T47D (cell line): ENCODE measurements at places on chromosomes 4 and X.
A peak's percentile ranks its signal among the peaks of the same experiment; 100 is the strongest.

GRCh38 chr4:153333874-153334273, 10.6 kb upstream of the MND1 start:
- DNase-seq = no peak

- no peak for DNase-seq
Observed at GRCh38 chr4:159142241-159142640, 39.4 kb downstream of the RAPGEF2 start.

- DNase-seq = peak; percentile 34
Observed at GRCh38 chr4:176002007-176002613, 63.5 kb upstream of the WDR17 start.

- DNase-seq = no peak
Observed at GRCh38 chrX:149510386-149510785, 5.3 kb upstream of the IDS start.

- no peak for DNase-seq
Observed at GRCh38 chrX:54826598-54826997, 19.1 kb downstream of the MAGED2 start.

GRCh38 chr4:153950100-153950979, 161.5 kb upstream of the SFRP2 start:
- DNase-seq = no peak

DNA sequence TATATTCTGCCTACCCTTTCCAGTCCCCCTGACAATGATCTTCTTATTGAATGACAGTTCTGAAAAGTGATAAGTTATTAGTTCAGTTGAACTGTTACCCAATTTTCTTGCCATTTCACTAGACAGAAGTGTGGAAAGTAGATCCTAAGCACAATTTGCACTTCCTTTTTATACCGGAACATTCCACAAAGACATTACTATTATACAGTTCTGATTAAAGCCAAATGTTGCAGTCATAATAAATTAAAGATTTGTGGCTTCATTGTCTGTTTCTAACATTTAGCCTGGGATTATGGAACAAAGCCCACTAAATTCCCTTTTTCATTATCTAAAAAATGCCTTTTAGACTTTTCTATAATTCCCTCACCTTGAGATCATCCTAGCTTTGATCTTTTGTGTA, 13.8 kb downstream of the SH3BGRL start:
- DNase-seq = no peak

GRCh38 chr4:26000274-26000950, 86.4 kb downstream of the SMIM20 start:
- no peak for DNase-seq

DNA sequence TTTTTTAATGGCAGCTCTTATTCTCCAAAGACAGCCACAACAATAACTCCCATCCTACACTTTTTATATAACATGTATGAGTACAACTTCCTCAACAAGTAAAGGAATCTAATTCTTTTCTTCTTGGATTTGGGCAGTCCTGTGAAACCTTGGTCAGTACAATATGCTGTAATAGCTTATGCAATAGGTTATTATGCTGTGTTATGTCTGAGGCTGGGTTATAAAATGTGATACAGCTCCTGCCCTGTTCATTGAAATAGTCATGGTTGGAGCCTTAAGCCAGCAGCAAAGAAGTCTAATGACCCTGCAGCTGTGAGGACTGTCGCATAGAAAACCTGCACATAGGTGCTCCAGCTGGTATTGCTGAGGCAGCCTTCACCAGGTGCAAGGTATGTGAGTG, 215.8 kb upstream of the RASGEF1B start:
- DNase-seq = no peak

- no peak for DNase-seq
Observed at GRCh38 chrX:150504397-150505182, 63.8 kb upstream of the MTM1 start.

DNA sequence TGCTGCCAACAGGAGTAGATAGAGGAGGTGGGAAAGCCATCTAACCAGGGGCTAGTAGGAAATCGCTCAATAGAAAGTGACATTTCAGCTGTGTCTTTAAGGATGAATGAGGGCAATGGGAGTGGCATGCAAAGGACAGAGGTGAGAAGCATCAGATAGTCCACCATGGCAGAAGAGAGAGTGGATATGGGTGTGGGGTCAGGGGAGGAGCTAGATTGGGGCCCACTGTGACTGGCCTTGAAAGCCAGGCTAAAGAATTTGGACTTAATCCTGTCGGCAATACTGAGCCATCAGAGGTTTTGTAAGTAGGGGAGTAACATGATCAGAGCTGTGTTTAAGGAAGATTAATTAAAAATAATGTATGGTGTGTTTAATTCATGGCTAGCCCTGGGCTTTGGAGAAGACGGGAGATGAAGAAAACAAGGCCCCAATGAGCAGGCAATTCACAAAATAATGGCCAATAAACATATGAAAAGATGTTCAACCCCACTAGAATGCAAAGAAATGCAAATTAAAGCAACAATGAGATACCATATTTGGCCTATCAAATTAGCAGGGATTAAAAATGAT, 98.1 kb upstream of the PJA1 start:
- DNase-seq = no peak

DNA sequence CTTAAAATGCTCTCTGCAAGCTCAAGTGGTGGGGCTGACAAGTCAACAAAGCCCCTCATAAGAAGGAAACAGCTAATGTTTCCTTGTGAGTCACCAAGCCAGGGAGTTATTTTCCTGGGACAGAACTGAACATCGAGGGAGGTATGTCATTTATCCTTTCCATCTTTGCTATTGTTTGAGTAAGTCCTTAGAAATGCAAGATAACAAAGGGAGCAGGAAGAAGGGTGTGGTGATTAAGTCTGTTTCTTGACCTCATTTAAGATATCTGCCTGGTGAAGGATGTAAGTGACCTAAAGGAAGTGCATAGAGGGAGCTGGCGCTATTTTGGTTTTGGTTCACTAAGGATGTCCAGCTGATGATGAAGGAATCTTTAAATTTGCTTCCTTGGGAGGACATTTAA, 39.9 kb downstream of the ATG4A start:
- DNase-seq = no peak

DNA sequence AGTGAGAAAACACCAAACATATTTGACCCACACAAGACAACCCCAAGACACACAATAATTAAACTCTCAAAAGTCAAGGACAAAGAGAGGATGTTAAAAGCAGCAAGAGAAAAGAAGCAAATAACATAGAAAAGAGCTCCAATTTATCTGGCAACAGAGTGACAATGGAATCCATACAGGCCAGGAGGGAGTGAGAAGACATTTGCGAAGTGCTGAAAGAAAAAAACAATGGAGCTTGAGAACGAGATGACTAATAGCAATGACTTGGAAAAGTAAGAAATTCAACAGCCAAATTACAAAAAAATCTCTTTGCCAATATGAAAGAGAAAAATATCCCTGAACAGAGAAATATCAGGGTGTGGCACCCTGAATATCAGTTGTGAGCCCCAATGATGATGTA, 61.6 kb downstream of the MAD2L1 start:
- no peak for DNase-seq

- no peak for DNase-seq
Observed at GRCh38 chr4:108828620-108829019, 65.8 kb upstream of the ETNPPL start.

DNA sequence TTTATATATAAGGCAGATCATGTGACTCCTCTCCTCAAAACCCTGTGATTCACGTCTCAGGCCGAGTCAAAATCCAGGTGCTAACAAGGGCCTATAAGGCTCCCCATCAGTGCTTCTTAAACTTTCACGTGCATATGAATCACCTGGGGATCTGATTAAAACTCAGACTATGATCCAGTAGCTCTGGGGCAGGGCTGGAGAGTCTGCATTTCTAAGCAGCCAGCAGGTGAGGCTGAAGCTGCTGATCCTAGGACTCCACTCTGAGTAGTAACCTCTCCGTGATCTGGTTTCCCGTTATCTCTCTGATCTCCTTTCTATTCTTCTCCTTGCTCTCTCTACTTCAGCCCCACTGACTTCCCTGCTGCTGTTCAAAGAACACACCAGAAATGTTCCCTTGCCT, 252.4 kb upstream of the RPS6KA3 start:
- DNase-seq = no peak

DNA sequence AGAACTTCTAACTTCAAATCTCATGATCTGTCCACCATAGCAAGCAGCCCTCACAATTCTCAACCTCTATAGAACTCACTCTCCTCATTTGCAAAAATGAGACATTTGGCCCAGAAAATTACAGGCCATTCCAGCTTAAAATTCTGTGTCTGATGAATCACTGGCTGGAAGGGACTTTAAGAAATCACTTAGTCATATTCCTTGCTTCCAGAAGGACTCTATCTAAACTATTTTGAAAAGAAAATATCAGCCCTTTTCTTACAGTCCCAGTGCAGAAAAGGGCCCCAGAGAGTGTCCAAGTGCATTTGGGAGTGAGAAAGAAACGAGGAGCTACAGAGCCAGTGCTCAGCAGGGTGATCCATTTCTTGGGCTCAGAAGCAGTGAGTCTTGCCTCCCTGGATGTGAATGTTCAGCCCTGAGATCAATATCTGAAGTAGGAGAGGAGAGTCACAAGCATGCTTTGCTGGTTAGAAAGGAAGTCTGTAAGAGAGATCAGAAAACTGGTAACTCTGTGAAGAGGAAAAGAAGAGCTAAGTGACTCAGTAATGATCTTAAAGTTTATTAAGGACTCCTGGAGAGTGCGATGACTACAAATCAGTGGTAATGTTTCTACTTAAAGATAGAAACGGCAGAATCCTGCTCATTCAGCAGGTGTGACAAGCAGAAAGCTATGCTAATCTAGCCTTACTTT, 139.8 kb downstream of the PALLD start:
- no peak for DNase-seq

- no peak for DNase-seq
Observed at GRCh38 chr4:99029852-99030251, 34.3 kb downstream of the METAP1 start.

- no peak for DNase-seq
Observed at GRCh38 chrX:114903618-114904017, 113.8 kb downstream of the IL13RA2 start.

DNA sequence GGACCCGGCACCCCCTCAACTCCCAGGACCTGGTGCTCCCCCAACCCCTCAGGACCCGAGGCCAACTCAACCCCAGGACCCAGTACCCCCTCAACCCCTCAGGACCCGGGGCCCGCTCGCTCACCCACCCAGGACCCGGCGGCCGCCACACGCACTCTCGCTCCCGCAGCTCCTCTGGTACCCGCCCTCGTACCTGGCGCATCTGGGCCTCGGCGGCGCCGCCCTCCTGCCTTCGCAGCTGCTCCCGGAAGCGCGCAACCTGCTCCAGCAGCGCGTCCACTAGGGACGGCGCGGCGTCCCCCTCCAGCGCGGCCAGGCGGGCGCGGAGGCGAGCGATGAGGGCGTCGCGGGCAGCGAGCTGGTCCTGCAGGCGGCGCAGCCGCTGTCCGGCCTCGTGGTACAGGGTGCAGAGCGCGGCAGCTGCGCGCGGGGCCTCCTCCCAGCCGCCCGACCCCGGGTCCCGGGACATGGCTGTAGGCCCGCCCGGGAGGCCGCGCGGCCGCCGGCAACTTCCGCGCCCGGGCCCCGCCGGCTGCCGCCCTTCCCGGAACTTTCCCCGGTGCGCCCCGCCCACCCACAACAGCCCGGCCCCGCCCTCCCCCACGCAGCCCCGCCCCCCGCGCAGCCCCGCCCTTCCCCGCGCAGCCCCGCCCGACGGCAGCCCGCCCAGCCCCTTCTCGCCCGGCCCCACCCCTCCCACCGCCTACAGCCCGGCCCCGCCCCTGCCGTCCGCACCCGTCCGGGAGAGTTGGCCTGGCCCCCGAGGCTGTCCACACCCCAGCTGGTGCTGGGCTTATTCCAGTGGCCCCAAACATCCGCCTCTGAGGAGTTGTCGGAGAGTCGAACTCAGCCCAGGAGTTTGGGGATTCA, at the start of gene TNIP2:
TNIP2 (minus strand) TSS at position 516 of the 870 bp plus-strand sequence; CDS start at position 469, 47 bp downstream.
- DNase-seq = peak; percentile 89

GRCh38 chr4:168831919-168832762, 177.9 kb downstream of the CBR4 start:
- DNase-seq = peak; percentile 83

DNA sequence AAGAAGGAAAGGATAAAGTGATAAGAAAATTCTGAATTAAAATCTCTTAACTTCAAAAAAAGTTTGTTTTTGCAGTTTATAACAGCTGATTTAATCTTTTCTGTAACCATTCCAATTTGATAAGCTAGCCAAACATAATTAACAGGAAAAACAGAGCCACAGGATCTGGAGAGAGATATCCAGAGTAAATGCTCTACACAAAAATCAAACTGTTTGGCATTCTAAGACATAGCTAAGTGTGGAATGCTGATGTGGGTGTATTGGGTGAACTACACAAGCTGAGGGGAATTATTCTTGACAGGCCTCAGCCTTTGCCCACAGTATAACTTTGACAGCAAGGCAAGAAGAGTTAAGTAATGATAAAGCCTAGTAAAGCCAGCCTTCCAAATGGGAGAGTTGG, 184.8 kb downstream of the GABRG1 start:
- DNase-seq = no peak

DNA sequence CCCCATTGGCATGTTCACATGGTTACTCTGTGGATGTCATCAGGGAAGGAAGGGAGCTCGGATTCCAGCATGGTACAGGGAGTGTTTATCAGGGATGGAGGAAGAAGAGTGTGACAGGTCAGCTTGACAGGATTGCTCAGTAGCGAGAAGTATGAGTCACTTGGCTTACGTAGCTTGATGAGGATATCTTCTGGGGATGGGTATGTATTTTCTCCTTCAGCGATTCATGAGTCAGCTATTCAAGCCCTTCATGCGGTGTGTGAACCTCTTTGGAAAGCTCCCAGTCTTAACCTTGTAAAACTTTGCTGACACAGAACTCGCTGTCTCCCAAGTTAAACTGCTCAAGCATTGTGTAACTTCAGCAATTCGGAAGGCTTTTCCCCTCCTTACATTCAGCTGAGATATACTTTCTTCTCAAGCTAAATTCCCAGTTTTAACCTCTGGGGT, 275.4 kb downstream of the ARHGAP10 start:
- no peak for DNase-seq

GRCh38 chr4:14264437-14264836, 636.9 kb upstream of the BOD1L1 start:
- DNase-seq = no peak

DNA sequence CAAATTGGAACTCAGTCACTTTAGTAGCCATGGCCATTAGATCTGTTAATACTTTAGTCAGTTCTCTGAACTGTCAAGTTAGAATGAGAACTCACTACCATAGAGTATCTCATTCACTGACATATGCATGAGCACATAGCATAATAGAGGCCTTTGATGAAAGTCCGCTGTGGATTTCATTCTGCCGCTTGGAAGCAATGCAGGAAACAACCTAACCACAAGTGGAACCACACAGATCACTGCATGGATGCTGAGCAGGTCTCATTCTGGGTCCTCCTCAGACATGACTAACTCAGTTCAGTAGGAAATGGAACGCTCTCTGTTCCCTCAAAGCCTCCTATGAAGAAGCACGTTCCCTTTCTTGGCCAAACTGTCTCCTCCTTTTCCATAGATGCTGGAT, 1624.8 kb upstream of the TENM3 start:
- no peak for DNase-seq

DNA sequence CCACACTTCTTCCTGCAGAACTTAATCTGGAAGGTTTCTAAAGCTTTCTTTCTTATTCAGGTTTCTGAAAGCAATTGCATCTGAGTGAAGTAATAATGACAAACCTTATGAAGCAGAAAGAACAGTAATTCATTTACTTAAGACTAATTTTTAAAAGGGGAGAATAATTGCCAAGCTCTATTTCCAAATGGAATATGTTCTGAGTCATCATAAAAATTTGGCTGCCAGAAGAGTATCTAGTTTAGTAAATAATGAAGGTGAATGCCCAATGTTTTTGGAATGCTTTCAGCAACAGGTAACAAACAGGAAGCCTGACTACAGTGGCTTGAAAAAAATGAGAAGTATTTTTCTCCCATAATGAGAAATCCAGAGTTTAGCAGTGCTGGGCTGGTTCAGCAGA, 227.3 kb upstream of the TET2 start:
- DNase-seq = no peak
